ENCODE measurements at places on chromosomes 12 and 14.

DNA sequence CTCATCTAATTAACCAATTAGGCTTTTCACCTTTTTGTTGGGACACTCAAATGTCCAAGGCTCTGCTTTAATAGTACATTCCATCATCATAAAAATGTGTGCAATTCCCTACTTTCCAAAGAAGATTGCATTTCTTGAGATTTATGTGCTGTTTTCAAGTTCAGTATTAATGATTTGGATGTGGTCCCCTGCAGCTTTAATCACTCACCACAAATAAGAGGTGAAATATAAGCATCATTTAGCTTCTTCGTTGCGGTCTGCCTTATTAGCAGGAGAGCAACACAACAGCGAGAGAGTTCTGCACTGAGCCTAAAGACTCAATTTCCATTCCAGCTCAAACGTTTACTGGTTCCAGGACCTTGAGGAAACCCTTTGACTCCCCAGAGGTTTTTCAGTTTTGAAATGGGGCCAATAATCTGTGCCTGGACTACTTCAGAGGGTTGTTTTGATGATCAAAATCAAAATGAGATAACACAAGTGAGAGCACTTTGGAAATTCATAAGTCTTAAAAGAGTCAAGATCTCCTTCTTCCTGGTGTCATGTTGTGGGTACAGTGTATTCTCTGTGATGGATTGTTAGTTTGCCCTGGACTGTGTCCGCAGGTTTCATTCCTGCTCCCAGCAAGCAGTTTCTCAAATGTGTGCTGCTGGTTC, 53.1 kb downstream of the RERG start:
- no peak for DNase-seq

DNA sequence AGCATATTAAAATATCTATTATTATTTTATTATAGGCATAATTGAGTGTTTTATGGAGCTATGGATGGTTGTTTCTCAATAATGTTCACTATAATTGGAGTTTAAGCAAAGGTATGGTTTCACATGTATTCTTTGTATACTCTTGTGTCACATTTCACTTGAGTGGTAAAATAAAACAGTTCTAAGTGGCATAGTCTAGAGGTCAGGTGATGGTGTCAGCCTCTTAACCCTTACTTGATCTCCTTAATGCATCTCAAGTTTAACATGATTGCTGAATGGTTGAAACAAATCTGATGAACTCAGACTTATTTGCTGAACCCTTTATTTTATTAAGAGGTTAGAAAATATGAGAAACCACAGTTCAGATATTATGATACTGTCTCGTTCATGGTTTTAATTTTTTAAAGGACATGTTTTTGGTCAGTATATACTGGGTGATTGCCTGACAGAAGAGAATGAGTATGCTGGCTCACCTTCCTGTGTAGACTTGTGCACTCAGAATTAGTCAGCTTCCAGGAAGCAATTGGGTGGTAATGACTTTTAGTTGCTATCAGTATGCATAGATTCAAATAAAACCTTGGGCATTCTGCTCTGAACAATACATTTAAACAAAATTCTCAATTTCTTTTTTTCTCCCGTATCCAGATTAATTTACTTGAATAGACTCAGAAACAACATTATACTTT, 464.6 kb downstream of the PCNX1 start:
- no peak for DNase-seq

DNA sequence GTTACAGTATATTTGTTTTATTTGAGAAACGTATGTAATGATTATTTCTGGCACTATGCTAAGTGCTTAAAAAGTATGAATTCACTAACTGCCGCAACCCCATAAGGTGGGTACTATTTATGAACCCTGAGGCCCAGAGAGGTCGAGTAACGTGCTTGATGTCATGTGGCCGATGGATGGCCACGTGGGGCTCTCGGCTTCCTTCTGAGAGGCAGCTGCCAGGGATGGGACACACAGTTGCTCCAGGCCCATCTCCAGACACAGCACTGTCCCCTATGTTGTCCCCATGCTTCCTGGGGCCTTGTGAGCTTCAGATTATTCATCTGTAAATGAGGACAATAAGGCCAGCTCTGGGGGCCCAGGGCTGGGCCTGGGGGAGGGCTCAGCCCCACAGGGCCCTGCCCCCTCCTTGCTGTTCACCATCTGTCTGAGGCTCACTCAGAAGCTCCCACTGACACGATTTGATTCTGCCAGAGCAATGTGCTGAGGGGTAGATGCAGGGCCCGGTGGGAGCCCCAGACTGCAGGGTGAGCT, 115.0 kb downstream of the CALM1 start:
- DNase-seq = no peak

GRCh38 chr14:106347890-106348755, 821.7 kb downstream of the TMEM121 start:
- no peak for DNase-seq

- DNase-seq = no peak
Observed at GRCh38 chr12:46556819-46557524, 184.4 kb upstream of the SLC38A2 start.

DNA sequence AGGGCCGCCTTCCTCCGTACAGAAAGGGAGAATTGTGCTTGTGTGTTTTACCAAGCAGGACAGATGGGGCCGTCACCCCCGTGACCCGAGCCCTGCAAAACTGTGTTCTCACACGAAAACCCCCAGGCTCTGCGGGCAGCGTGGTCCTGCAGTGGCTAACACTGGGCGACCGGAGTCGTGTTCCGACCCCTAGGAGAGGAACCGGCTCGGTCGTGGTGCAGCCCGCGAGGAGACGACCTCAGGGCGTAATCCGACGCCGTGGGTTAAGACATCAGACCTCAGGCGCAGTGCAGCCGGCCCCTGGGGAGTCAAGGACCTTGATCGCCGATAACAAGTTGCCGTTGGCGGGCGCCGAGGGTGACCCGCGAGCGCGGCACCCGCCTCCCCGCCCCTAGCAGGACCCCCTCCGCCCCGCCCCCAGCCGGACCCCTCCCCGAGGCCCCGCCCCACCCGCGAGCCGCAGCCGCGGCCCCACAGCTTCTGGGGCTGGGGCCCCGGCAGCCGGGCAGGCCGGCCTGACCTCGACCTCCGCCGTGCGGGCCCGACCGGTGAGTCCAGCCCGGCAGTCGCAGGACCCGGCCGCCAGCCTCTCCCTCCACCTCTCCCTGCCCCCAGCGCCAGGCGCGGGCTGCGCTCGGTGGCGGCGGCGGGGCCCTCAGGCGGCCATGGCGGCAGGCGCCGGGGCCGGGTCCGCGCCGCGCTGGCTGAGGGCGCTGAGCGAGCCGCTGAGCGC, at the start of gene CHPT1:
TSS of gene CHPT1 (plus strand) at position 444 of the 733 bp plus-strand sequence. CDS start at position 666, 222 bp downstream.
- no peak for DNase-seq

- no peak for DNase-seq
Observed at GRCh38 chr14:69354383-69355153, 43.5 kb downstream of the ERH start.

DNA sequence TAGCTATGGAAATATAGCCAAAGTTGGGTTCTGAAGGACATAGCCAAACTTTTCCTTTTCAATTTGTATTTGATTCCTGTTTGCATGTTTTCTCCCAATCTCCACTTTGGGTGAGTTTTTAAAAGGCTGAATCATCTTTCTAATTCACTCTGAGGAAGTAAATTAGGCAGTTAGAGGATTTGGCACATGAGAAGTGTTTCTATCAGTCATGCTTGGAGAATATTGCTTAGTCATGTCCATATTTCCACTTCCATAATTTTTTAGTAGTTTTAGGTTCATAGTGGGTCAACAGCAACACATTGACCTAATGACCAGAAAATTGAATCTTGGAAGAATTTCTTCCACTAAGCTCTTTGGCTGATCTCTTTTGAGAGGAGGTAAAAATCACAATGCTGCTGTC, 21.8 kb downstream of the IRAK3 start:
- no peak for DNase-seq

- no peak for DNase-seq
Observed at GRCh38 chr12:69102856-69103255, 136.5 kb upstream of the CPSF6 start.

DNA sequence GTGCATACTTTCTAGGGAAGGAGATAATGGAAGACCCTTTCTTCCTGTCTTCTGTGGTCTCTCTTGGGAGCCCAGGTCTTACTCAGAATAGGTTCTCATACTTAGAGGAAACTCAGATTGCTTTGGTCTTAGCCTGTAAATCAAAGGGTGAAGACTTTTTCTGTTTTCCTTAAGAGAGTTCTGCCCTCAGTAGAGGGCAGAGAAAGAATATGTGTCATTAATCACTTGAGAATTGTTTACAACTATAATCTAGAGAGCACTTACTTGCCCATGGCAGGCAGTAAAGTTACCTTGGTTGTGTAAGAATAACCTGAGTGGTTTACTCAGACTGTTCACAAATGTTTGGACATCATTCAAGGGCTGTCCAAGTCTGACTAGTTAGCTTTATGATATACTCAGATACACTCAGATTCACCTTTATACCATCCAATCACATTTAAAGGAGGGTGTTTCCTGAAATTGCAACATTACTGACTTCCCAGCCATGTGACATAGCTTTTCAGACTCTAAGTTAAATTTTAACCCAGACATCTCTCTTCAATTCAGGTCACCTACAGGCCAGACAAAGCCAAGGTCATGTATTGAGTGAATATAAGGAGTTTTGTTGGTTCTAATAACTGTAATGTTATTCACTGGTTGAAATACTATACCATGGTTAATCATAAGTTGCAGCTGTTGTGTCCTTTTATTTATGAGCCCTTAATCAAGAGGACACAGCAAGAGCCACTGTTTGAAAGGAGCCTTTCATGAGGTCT, 372.2 kb downstream of the RAD51B start:
- no peak for DNase-seq

- no peak for DNase-seq
Observed at GRCh38 chr12:96396914-96397313, 3.3 kb downstream of the CDK17 start.

DNA sequence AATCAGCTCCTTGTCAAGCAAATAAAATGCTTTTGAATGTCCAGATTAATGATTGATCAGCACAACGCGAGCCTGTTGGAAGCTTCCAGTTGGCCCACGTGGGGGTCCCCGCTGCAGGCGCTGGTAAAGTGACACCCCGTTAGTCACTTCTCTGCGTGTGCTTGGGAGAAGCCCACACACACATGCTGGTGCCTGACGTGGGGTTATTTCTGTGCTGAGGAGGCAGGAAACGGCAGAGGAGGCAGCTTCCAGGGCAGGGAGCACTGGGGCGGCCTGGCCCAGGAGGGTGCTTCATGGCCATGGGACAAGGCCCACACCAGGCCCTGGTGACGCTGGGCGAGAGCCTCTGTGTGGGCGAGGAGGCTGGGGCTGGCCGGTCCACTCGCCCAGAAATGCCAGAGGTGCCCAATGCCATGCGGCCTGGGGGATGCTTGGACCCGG, 101.5 kb downstream of the KIF26A start:
- DNase-seq = no peak

- DNase-seq = no peak
Observed at GRCh38 chr14:33934043-33934750, 16.7 kb downstream of the EGLN3 start.

- no peak for DNase-seq
Observed at GRCh38 chr12:91984556-91984955, 161.1 kb downstream of the BTG1 start.

DNA sequence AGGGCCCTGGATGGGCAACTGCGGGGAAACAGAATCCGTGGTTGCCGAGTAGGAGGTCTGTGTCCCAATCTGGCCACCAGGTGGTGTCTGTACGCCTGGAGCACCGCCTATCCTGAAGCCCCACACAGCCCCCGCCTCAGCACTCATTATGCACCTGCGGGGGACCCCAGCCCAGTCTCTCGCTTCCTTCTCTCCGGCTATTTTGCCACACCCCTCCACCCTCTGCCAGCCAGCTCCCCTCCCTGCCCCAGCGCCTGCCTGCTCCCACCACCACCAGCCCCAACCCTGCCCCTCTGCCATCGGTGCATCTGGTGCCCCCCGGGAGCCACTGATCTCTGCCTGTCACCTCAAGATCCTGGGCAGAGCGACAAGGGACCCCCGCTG, 2.2 kb upstream of the NXPH4 start:
- no peak for DNase-seq

GRCh38 chr12:124713436-124714082, 146.1 kb upstream of the NCOR2 start:
- DNase-seq = no peak

DNA sequence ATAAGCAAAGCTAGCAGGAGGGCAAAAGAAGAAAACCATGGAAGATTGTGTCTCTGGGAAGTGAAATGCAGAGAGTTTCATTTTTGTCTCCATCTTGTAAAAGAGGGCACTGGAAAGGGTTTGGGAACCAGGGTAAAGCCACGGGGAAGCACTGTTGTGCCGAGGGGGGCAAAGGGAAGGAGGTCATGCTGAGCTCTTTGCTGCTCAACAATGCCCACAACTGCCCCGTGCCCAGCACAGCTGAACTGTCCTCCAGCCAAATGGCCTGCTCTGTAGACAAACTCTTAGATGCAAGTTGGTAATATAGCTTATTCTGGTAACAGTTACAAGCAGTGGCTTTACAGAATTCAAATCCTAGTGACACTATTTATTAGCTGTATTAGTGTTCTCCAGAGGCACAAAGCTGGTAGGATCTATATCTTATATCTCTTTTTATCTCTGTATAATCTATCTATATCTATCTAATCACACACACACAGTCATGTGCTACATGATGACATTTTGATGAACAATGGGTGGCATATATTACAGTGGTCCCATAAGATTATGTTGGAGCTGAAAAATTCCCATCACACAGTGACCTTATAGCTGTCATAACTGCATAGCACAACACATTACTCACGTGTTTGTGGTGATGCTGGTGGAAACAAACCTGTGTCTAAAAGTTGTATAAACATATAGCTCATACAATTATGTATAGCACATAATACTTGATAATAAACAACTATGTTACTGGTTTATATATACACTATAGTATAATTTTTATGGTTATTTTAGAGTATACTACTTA, 203.4 kb upstream of the DDHD1 start:
- DNase-seq = no peak

GRCh38 chr12:121000530-121000929, 15.8 kb downstream of the C12orf43 start:
- DNase-seq = no peak

- no peak for DNase-seq
Observed at GRCh38 chr14:31967669-31967975, 109.5 kb upstream of the ARHGAP5 start.

DNA sequence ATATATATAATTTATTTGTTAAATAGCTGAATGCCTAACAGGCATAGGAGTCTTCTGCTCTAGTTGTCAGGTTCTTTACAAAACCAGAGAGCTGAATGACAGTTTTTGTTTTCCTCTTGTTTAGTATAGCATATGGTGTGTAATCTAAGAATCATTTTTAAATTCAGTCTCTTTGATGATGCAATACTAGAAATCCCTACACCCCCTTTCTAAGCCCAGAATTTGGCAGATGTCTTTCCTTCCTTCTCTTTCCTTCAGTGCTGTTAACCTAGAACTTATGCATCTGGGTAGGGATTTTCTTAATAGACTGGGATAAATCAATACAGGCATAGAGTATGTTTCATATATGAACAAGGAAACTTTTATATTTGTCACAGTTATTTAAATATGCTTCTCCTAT, 198.1 kb downstream of the KCNH5 start:
- DNase-seq = no peak

- no peak for DNase-seq
Observed at GRCh38 chr12:2636741-2637340, 157.9 kb upstream of the FKBP4 start.
